CD8-positive, alpha-beta memory T cell (primary cell): ENCODE measurements at places on chromosomes 6 and 20. TPM values are rescaled to one million over a fixed set of nuclear protein-coding genes. Genes with fewer than 3 reads are reported as not detected.

Gene EMILIN3
- not detected for total RNA-seq

Gene TAAR2
- total RNA-seq: not detected

Gene SLC22A2
- not detected for total RNA-seq

Gene UNC5CL
- 1.8 TPM for total RNA-seq

GRCh38 chr6:136598048-136598447 is 47.8 kb upstream of the MAP7 start:
- H3K4me1 ChIP-seq: peaks cover 12% of the 10 kb centered on the region
- no peaks in the 10 kb centered on the region for H3K27me3 ChIP-seq
- no peak overlapping the region for H3K4me3 ChIP-seq
- no peak overlapping the region for H3K27ac ChIP-seq

DNA sequence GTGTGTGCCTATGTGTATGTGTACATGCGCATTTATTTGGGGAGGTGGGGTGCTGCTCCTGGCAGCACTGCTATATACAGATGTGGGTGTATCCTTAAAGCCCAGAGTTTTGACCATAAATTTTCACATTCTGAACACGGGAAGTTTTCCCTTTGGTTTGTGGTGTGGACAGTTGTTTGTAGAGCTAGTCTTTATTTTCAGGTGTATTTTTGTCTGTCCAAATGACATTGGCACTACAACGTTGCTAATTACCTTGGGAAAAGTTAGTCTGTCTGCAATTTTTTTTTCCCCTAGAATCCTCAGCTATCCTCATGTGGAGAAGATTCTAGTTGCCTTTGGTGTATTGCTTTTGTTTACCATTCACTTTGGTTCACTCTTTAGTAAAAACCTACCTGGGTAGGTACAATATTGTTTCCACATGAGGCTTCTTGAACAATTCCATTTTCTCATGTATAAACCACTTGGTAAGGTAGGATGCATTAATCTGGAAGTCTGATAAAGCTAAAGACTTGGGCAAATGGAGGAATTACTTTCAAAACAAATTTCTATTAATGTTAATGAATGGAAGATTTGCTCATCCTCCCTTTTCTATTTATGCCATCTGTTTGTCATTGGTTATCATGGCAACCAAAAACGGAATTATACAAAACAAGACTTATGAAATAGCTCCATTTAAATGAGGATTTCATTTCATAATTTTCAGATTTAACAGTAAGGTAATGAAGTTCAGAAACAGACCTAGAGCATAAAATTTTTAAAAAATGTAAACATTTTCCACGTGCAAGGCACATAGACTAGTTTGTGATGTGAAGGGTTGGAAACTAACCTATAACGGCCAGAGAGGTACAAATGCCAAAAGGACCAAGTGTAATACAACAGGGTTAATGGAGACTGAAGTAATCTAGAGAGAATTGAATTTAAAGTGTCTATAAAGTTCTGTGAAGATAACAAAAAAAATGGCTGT is 3.9 kb downstream of the CCN2 start:
- H3K4me1 ChIP-seq: no peaks in the 10 kb centered on the region
- no peaks in the 10 kb centered on the region for H3K36me3 ChIP-seq
- H3K4me3 ChIP-seq: no peak overlapping the region
- H3K27me3 ChIP-seq: peaks cover 19% of the 10 kb centered on the region

DNA sequence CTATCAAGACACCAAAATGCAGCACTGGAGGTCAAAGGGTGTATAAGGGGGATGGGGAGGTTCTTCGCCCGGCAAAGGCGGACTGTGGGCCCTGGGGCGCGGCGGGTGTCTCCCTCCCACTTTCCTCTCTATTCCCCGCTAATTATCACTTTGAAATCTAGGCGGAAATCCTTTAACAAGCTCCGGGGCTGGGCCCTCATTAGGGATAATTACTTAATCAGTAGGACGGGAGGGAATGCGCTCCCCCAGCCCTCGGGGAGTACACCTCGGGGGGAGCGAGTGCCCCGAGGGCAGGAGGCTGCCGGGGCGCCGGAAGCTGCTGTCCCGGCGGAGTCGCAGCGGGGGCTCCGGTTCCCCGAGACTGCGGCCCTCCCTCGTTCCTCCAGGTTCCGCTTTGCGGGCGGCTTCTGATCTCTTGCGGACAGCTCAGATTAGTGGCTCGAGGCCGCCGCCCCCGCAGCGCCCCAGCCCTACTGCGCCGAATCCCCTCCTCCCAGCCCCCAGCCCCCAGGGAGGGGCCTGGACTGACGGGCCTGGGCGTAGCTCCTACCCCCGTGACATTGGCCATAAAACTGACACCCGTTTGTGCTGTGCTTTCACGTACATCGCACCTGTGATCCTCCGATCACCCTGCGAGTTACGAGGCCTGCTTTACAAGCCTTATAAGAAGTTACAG is 14.7 kb downstream of the MUCL3 start:
- no peaks in the 10 kb centered on the region for H3K27me3 ChIP-seq
- peak; percentile 58 for DNase-seq
- peaks cover 17% of the 10 kb centered on the region for H3K4me1 ChIP-seq
- H3K27ac ChIP-seq: peak overlapping the region; percentile 45
- peak overlapping the region; percentile 65 for H3K4me3 ChIP-seq
- no peaks in the 10 kb centered on the region for H3K36me3 ChIP-seq

DNA sequence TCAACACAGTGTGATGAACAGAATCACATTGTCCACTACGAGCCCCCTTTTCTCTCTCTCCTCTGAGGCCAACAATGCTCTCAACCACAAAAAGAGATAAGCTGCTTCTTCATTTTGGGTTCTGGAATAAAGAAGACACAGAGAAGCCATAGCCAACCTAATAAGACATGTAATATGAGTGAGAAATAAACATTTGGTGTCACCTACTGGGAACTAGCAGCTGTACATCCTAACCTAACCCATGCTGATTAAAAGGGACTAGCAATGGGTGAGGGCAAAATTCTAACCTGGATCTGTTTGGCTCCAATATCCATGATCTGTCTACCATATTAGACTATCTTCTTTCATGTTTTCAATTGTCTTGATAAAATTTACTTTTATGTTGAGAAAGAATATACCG is 369.1 kb upstream of the MARCKS start:
- no peaks in the 10 kb centered on the region for H3K4me1 ChIP-seq
- H3K27ac ChIP-seq: no peak overlapping the region
- H3K4me3 ChIP-seq: no peak overlapping the region
- H3K36me3 ChIP-seq: no peaks in the 10 kb centered on the region
- no peaks in the 10 kb centered on the region for H3K27me3 ChIP-seq

DNA sequence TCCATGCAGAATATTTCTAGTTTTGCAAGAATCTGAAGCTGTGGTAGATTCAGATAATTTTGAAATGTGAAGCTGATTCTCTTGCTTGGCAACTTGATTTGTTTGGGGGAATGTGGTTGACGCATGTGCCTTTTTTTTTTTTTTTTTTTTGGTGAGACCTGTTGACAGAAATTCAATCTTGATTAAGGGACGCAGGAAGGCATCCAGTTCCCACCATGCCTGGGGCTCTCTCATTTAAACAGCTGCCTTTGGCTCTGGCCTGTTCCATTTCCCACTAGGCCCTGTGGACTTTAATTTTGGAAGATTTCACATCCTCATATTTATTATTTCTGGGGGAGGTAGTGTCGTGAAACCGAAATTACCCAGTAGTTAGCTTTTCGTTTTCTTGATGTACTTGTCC is 8.6 kb downstream of the TPX2 start:
- no peak overlapping the region for H3K4me3 ChIP-seq
- H3K27ac ChIP-seq: no peak overlapping the region
- no peaks in the 10 kb centered on the region for H3K36me3 ChIP-seq
- DNase-seq: no peak
- H3K27me3 ChIP-seq: no peaks in the 10 kb centered on the region

- no peak overlapping the region for H3K27ac ChIP-seq
- no peaks in the 10 kb centered on the region for H3K36me3 ChIP-seq
- no peak for DNase-seq
- no peaks in the 10 kb centered on the region for H3K27me3 ChIP-seq
- H3K4me3 ChIP-seq: no peak overlapping the region
- peaks cover 6% of the 10 kb centered on the region for H3K4me1 ChIP-seq
These were observed 681 bp downstream of the SYCP2 start for GRCh38 chr20:59932616-59933295.

GRCh38 chr20:52016022-52016421 is 175.6 kb downstream of the ZFP64 start:
- H3K27ac ChIP-seq: no peak overlapping the region
- H3K36me3 ChIP-seq: no peaks in the 10 kb centered on the region
- H3K27me3 ChIP-seq: no peaks in the 10 kb centered on the region
- DNase-seq: no peak
- H3K4me3 ChIP-seq: no peak overlapping the region
- H3K4me1 ChIP-seq: no peaks in the 10 kb centered on the region

DNA sequence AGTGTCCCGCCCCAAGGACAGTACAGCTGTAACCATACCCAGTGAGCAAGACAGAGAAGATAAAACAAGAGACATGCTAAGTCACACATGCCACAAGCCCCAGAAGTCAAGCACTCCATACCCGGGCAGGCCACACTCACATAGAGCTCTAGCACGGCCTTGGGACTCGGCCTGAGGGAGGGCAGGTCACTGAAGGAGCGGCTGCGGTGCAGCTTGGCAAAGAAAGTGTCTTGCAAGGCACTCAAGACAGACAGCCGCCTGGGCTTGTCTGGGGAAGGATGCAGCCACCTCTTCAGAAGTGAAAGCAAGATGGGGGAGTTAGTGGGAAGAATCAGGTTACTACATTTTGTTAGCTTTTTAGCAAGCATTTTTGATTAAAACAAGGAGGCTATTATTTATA is 48.7 kb upstream of the ARMH2 start:
- H3K27me3 ChIP-seq: no peaks in the 10 kb centered on the region
- no peak overlapping the region for H3K27ac ChIP-seq
- no peak for DNase-seq
- peaks cover 25% of the 10 kb centered on the region for H3K4me1 ChIP-seq
- no peak overlapping the region for H3K4me3 ChIP-seq

DNA sequence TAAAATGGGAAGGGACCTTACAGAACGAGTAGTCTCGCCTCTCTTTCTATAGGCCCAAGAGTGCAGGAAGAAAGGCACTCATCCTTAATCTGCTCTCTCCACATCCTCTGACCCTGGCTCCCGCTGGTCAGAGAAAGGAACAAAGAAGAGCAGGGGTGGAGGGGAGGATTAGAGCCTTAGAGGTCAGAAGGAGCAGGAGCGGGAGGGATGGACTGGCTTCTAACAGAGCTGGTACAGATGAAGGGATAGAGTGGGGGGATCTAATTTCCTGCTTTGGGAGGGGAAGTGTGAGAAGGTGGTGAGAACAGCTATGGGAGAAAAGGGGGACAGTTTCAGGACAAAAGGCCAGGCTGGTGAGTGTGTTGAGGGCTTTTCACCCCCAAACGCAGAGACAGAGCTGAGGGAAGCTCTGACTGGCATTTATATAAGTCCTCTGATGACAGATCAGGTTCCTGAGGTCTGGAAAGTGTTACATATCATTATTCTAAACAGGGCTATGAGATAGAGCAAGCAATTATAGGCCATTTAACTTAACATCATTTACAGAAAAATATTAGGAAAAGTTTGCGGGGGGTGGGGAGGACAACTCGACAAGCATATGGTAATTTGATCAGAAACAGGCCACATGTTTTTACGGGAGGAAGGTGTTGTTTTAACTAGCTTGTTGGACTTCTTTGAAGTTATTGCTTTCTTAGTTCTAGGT is 111.1 kb downstream of the FOXC1 start:
- DNase-seq: no peak
- H3K27me3 ChIP-seq: no peaks in the 10 kb centered on the region
- H3K4me3 ChIP-seq: no peak overlapping the region
- no peaks in the 10 kb centered on the region for H3K36me3 ChIP-seq
- no peak overlapping the region for H3K27ac ChIP-seq
- H3K4me1 ChIP-seq: no peaks in the 10 kb centered on the region

DNA sequence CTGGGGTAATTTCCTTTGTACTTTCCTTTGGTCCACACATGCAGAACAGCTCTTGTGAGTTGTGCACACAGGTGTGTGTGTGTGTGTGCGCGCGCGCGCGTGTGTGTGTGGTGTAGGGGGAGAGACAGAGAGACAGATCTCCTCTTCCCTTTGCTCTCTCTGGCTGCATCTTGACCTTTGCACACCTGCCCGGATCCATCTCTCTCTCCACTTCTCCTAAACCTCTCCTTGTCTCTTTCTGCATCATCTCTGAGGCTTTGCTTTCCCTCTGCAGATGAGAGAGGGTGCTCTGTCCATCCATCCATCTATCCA is 67.0 kb downstream of the SRC start:
- DNase-seq: no peak
- H3K4me3 ChIP-seq: no peak overlapping the region
- no peaks in the 10 kb centered on the region for H3K27me3 ChIP-seq
- no peak overlapping the region for H3K27ac ChIP-seq
- peaks cover 12% of the 10 kb centered on the region for H3K4me1 ChIP-seq

DNA sequence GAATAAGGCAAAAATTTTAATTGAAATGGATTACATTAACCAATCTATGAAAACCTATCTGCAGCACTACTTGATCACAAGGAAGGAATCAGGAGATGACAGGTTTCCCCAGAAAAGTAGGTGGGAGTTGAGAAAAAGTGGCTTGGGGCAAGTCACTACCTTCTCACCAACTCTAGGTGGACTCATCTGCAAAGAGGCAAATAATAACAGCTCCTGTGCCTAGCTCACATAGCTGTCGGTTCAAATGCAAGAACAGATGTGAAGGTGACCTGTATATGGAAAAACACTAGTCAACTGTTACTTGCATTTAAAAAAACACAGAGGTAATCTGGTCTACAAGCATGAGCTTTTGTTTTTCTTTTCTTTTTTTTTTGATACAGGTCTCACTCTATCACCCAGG is 67.2 kb downstream of the POPDC3 start:
- H3K27ac ChIP-seq: no peak overlapping the region
- no peaks in the 10 kb centered on the region for H3K27me3 ChIP-seq
- H3K4me3 ChIP-seq: no peak overlapping the region
- H3K4me1 ChIP-seq: no peaks in the 10 kb centered on the region

DNA sequence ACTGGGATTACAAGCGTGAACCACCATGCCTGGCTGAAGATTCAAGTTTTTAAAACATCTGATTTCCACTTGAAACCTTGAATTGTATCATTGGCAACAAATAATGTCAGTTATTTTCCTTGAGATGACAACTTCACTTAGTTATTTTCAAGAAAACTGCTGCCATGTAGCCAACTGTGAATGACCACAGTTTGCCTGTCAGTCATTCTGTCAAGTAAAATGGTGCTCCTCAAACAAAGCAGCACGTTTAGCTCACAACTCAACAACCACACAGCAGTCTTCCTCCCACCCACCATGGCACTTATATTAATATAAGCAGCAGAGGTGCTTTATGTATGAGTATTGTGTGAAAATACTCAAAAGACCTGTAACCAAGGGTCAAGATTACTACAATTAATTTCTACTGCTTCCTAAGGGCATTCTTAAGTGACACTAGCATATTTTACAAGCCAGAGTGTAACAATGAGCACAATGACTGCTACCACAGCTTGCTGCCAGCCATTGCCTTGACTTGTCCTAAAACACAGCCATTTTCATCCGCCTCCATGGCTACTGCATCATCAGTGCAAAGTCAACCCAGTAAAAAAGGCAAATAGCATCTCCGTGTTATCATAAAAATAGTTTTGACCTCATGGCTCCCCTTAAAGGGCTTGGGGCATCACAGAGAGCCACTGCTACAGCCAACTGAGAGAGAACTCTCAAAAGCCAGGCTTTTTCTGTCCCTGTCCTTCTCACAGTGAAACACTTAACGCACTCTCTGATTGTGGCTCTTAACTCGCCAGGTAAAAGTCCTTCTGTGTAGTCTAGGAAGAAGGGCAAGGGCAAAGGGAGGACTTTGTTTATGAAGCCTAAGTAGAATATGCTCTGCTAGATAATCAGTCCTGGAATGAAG is 96.4 kb upstream of the TAB2 start:
- H3K27me3 ChIP-seq: no peaks in the 10 kb centered on the region
- no peak overlapping the region for H3K27ac ChIP-seq
- no peaks in the 10 kb centered on the region for H3K36me3 ChIP-seq
- H3K4me1 ChIP-seq: peaks cover 7% of the 10 kb centered on the region
- no peak for DNase-seq
